Right atrium auricular region (tissue), 2 donors: ENCODE measurements at places on chromosomes 6 and 20. TPM values are rescaled to one million over a fixed set of nuclear protein-coding genes. Genes with fewer than 3 reads are reported as not detected.

- H3K36me3 ChIP-seq: no peaks in the 10 kb centered on the region
- no peak overlapping the region for H3K4me3 ChIP-seq
- H3K27me3 ChIP-seq: no peaks in the 10 kb centered on the region
- H3K4me1 ChIP-seq: no peaks in the 10 kb centered on the region
Measured at GRCh38 chr20:38609815-38610214, 8.2 kb downstream of the ARHGAP40 start.

Gene SLC22A23
- 7.2 TPM for total RNA-seq

GRCh38 chr6:328136-328670 lies 35.9 kb downstream of the DUSP22 start:
- H3K36me3 ChIP-seq: no peaks in the 10 kb centered on the region
- peak; percentile 87 for DNase-seq
- H3K4me1 ChIP-seq: no peaks in the 10 kb centered on the region

DNA sequence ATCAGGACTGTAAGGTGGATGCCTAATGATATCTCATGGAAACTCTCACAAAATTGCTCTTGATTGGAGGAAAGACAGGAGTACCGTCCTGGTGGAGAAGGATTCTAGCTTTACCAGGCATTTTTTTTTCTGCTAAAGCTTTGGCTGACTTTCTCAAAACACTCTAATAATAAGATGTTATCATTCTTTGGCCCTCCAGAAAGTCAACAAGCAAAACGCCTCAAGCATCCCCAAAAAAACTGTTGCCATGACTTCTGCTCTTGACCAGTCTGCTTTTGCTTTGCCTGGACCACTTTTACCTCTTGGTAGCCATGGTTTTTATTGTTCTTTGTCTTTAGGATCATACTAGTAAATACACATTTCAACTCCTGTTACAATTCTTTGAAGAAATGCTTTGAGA lies 55.5 kb upstream of the RUNX2 start:
- no peak overlapping the region for H3K27ac ChIP-seq
- H3K4me3 ChIP-seq: no peak overlapping the region
- no peaks in the 10 kb centered on the region for H3K4me1 ChIP-seq
- no peaks in the 10 kb centered on the region for H3K27me3 ChIP-seq
- no peak for DNase-seq

DNA sequence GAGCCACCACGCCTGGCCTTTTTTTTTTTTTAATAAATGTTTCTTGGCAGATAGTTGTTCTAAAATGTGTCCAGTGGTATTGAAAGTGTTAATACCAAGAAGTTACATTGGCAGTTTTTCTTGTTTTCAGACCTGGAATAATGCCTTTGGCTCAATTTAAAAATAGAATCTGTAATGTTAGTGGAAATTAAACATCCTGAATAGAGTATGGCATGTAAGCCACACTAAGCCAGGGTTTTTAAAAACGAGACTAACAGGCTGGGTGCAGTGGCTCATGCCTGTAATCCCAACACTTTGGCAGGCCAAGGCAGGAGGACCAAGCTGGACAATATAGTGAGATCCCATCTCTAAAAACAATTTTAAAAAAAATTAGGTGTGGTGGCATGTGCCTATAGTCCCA lies 25.3 kb downstream of the MCM8 start:
- H3K4me3 ChIP-seq: no peak overlapping the region
- no peak overlapping the region for H3K27ac ChIP-seq
- H3K36me3 ChIP-seq: peaks cover 22% of the 10 kb centered on the region
- H3K27me3 ChIP-seq: no peaks in the 10 kb centered on the region
- H3K4me1 ChIP-seq: no peaks in the 10 kb centered on the region

Gene WFDC8
- not detected for total RNA-seq

- H3K27ac ChIP-seq: no peak overlapping the region
- H3K4me3 ChIP-seq: no peak overlapping the region
- no peaks in the 10 kb centered on the region for H3K4me1 ChIP-seq
- DNase-seq: no peak
- no peaks in the 10 kb centered on the region for H3K36me3 ChIP-seq
Measured at GRCh38 chr6:129593233-129593564, 116.8 kb downstream of the ARHGAP18 start.
